ENCODE measurements at places on chromosomes 7 and 10. TPM values are rescaled to one million over a fixed set of nuclear protein-coding genes. Genes with fewer than 3 reads are reported as not detected.

Gene ZNF789
- total RNA-seq, result 6.4 TPM

Gene TMEM184A
- total RNA-seq, result 0.62 TPM

Gene RTKN2
- total RNA-seq, result 0.06 TPM

Gene HYAL4
- not detected for total RNA-seq

Gene TDRD1
- total RNA-seq, result 0.85 TPM

Gene ACBD5
- total RNA-seq, result 39.3 TPM

Gene HOXA5
- total RNA-seq, result 0.17 TPM

Gene GTPBP4
- total RNA-seq, result 22.9 TPM

Gene PHYHIPL
- 0.11 TPM for total RNA-seq

Gene WDR86
- total RNA-seq, result 0.17 TPM

Gene AASS
- total RNA-seq, result 12.8 TPM

Gene CDHR3
- total RNA-seq, result 0.58 TPM

Gene LRMDA
- total RNA-seq, result 62.4 TPM

Gene NKX2-3
- not detected for total RNA-seq

Gene ZNF775
- 5.7 TPM for total RNA-seq

Gene NPC1L1
- 0.06 TPM for total RNA-seq

Gene TRPV5
- not detected for total RNA-seq

Gene UPK3BL2
- 3.4 TPM for total RNA-seq

Gene SPACDR
- total RNA-seq, result not detected

Gene LIPM
- not detected for total RNA-seq

Gene ABCB8
- 24.3 TPM for total RNA-seq

Gene FKBP6
- total RNA-seq, result not detected

Gene RBP3
- not detected for total RNA-seq

Gene MCM10
- not detected for total RNA-seq

Gene DENND10
- total RNA-seq, result 19.3 TPM

Gene OPN1SW
- not detected for total RNA-seq

Gene OR2A2
- not detected for total RNA-seq

Gene PRSS2
- not detected for total RNA-seq

Gene CDC123
- total RNA-seq, result 68.2 TPM

All from right cardiac atrium (tissue), 5 donors.